ENCODE measurements at places on chromosomes 6 and 20. TPM values are rescaled to one million over a fixed set of nuclear protein-coding genes. Genes with fewer than 3 reads are reported as not detected.

The SDHAF4 gene
- total RNA-seq = 12.2 TPM

The ZNF165 gene
- total RNA-seq = 5.5 TPM

The OR2B2 gene
- total RNA-seq = not detected

The TSHZ2 gene
- 0.49 TPM for total RNA-seq

The FOXP4 gene
- 9.7 TPM for total RNA-seq

DNA sequence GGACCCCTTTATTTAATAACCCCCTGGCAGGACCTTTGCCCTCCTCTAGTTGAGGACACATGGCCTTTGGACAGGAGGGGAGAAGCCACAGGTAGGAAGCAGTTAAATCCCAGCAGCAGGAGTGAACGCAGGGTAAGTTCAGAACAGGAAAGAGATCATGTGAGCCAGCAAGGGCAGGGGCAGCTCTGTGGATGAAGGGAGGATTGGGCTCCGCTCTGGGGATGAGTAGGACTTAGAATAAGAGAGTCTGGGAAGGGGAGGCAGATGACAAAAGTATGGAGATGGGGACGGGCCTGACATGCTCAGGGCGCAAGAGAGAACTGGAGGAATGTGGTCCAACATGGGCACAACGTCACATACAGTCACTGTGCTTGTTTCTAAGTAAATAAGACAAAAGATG lies 89.0 kb downstream of the NDUFAF5 start:
- DNase-seq = peak; percentile 34
- peak overlapping the region; percentile 51 for H3K27ac ChIP-seq
- H3K27me3 ChIP-seq = no peaks in the 10 kb centered on the region
- no peaks in the 10 kb centered on the region for H3K36me3 ChIP-seq
- H3K4me1 ChIP-seq = peaks cover 31% of the 10 kb centered on the region

DNA sequence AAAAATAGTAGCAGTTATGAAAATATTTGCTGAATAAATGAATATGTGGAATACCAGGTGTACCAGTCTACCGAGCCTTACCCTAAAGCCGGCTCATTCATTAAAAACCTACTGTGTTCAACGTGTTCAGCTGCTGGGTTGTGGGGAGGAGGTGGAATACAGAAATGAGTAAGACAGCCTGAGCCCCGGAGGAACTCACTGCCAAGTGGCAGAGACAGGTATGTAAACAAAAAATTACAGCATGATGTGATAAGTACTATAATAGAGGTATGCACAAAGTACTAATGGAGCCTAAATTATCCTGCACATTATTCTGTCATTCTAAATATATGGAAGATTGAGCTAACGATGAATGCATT lies 6.8 kb upstream of the ADTRP start:
- peaks cover 2% of the 10 kb centered on the region for H3K4me1 ChIP-seq
- no peak overlapping the region for H3K4me3 ChIP-seq
- no peak for DNase-seq
- H3K27me3 ChIP-seq = no peaks in the 10 kb centered on the region
- no peak overlapping the region for H3K27ac ChIP-seq
- H3K36me3 ChIP-seq = no peaks in the 10 kb centered on the region

- no peaks in the 10 kb centered on the region for H3K36me3 ChIP-seq
- H3K4me1 ChIP-seq = peaks cover 43% of the 10 kb centered on the region
- no peak overlapping the region for H3K27ac ChIP-seq
- no peak for DNase-seq
Observed at GRCh38 chr20:25549843-25550477, 35.4 kb downstream of the NINL start.

DNA sequence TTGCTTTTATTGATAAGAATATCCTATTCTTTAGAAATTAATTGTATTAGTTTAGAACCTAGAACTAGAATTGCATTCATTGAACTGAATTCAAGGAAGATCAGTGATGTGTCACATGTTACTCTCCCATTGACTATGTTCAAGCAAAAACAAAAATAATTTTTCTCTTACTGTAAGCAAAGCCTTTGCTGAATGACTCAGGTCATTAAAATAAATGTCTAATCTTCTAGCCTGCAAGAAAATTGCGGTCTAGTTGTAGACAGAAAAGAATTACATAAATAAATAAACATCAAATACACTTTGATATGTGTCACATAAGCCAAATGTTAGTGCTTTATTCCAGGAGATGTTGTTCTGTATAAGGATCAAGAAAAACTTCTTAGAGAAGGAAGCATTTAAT lies 387.9 kb downstream of the ADGRB3 start:
- no peak overlapping the region for H3K27ac ChIP-seq
- no peak for DNase-seq
- no peak overlapping the region for H3K4me3 ChIP-seq
- no peaks in the 10 kb centered on the region for H3K27me3 ChIP-seq

- no peak overlapping the region for H3K4me3 ChIP-seq
- H3K27me3 ChIP-seq = no peaks in the 10 kb centered on the region
- no peak for DNase-seq
- no peaks in the 10 kb centered on the region for H3K36me3 ChIP-seq
- no peak overlapping the region for H3K27ac ChIP-seq
- H3K4me1 ChIP-seq = no peaks in the 10 kb centered on the region
Observed at GRCh38 chr6:124996411-124996810, 34.2 kb downstream of the RNF217 start.

GRCh38 chr6:101392586-101393230 lies 800 bp upstream of the GRIK2 start:
- H3K4me3 ChIP-seq = peak overlapping the region; percentile 79
- H3K36me3 ChIP-seq = no peaks in the 10 kb centered on the region
- peaks cover 10% of the 10 kb centered on the region for H3K4me1 ChIP-seq
- peak; percentile 53 for DNase-seq
- peaks cover 59% of the 10 kb centered on the region for H3K27me3 ChIP-seq
